ENCODE measurements at places on chromosomes 6 and 20. TPM values are rescaled to one million over a fixed set of nuclear protein-coding genes. Genes with fewer than 3 reads are reported as not detected.

- DNase-seq, result no peak
Measured at GRCh38 chr6:151349651-151350270, 41.6 kb downstream of the ZBTB2 start.

- DNase-seq, result no peak
Measured at GRCh38 chr6:142183351-142183750, 36.3 kb downstream of the VTA1 start.

GRCh38 chr6:112468359-112468758 lies 121.2 kb downstream of the RFPL4B start:
- DNase-seq, result no peak

GRCh38 chr6:166289207-166290060 lies 18.8 kb downstream of the PRR18 start:
- no peak for DNase-seq

- DNase-seq, result no peak
Measured at GRCh38 chr6:127207591-127208120, 59.0 kb upstream of the RNF146 start.

DNA sequence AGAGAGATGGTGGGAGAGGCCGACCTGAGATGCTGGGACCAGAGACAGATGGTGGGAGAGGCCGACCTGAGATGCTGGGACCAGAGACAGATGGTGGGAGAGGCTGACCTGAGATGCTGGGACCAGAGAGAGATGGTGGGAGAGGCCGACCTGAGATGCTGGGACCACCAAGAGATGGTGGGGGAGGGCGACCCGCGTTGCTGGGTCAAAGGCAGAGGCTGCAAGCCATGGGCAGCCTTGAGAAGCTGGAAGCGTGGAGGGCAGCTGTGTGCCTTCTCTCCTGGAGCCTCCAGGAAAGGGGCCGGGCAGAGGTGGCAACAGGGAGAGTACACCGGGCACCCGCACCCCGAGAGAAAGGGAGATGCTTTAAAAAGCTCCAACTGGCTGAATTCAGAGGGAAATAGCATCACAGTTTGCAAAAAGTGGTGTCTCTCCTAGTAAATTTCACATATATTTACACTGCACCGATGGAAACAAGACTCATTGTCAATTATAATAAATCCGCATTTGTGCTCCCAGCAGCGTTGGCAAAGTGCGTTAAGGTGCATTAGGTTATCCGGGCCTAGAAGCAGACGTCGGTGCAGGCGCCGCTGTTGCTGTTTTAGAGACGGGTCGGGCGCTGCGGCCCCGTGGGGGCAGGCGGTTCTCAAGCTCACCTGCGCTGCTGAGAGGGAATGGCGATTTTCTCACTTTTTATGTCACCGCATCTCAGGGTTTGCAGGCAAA lies 132.4 kb downstream of the DLL1 start:
- no peak for DNase-seq

The MICB gene
- 21.9 TPM for polyA plus RNA-seq

The UTRN gene
- 33.2 TPM for polyA plus RNA-seq

The ASXL1 gene
- 40.8 TPM for polyA plus RNA-seq

The CAGE1 gene
- not detected for polyA plus RNA-seq

Measured in BJ (cell line).